ENCODE measurements at places on chromosomes 4 and X.

GRCh38 chr4:34039766-34040165 is 2204.5 kb downstream of the ARAP2 start:
- no peak for DNase-seq

GRCh38 chr4:102104278-102104677 is 241.0 kb downstream of the SLC39A8 start:
- DNase-seq: no peak

DNA sequence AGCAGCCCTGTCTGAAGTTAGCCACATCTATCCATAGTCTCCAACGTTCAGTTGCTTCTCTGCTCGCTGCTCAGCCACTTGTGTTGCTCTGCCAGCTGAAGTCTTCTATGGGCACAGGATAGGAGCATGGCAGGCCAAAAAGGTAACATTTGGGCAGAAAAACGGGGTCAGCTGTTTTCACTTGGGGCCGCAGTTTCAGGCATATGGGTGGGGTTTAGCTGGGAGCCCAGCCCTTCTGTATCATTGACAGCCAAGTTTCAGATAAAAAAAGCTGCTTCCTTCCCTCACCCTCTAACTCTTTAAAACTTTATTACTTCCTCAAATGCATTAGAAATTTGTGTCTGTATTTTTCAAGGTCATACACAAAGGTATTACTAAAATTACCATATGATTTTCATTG is 18.4 kb upstream of the MANBA start:
- DNase-seq: no peak

DNA sequence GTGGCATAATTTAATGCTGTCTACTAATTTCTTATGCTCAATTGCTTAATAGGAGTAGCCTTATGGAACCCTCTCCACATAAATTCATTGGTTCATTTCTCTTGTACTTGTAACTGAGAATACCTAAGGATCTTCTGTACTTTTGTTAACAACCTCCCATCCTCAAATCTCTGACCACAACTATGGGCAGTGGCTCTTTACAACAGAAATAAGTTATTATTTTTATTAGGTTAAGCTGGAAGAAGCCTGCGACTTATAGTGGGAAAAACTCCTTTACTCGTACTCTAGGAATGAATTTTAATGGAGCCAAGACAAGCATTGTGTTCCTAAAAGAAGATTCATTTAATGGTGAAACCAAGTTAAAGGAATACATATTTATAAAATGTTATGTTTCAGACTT is 337.1 kb upstream of the CTSO start:
- no peak for DNase-seq

- no peak for DNase-seq
Observed at GRCh38 chr4:30721185-30722091, 1.3 kb downstream of the PCDH7 start.

All from stimulated activated CD8-positive, alpha-beta memory T cell treated with anti-CD3 and anti-CD28 coated beads, Interleukin-2, amount 100 ng/mL, for 48 hours (primary cell).